ENCODE measurements at places on chromosomes 11 and 22. TPM values are rescaled to one million over a fixed set of nuclear protein-coding genes. Genes with fewer than 3 reads are reported as not detected.

APOL4 gene
- total RNA-seq = not detected

GRCh38 chr11:67073908-67074307, 17.3 kb downstream of the RHOD start:
- no peak for DNase-seq

GRCh38 chr11:19873730-19874129, 161.1 kb downstream of the NAV2 start:
- DNase-seq = no peak

PVALB gene
- not detected for total RNA-seq

GRCh38 chr11:106389101-106389500, 311.6 kb downstream of the AASDHPPT start:
- no peak for DNase-seq

GRCh38 chr22:24978308-24978707, 25.8 kb downstream of the KIAA1671 start:
- no peak for DNase-seq

DNA sequence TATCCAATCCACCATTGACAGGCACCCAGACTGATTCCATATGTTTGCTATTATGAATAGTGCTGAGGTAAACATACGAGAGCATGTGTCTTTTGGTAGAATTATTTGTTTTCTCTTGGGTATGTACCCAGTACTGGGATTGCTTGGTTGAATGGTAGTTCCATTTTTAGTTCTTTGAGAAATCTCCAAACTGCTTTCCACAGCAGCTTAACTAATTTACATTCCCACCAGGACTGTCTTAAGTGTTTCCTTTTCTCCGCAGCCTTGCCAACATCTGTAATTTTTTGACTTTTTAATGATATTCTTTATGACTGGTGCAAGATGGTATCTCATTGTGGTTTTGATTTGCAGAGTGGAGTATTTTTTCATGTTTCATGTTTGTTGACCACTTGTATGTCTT, 8.3 kb downstream of the FDX1 start:
- no peak for DNase-seq

- DNase-seq = no peak
Observed at GRCh38 chr11:77136074-77136473, 8.0 kb downstream of the MYO7A start.

DNA sequence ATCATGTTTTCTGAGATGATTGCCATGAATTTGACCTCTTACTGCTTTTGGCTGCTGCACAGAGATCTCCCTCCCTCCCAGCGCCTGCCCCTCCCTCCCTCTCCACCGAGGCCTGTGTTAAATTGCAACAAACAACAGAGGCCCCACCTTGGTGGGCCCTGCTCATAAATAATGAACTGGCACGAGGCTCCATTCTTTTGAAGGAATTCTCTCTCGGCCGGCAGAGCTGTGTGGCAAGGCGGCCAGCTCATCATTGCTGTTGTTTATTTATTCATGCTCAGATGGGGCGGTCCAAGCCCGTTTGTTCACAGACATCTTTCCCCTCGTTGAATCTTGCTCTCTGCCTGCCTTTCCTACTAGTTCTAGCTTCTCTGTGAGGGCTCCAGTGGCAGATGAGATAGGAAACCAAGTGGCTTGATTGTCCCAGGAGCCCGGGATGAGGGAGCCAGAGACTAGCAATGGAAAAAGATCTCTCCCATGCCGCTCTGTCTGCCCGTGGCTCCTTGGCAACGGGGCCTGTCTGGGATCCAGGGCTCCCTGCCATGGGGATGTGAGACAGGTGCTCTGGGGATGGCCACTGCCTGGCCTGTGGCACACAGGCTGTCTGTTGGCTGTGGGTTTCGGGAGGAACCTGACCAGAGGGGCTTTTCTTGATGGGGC, 192.6 kb downstream of the DSCAML1 start:
- no peak for DNase-seq

HIRA gene
- total RNA-seq = 22.5 TPM

IL17REL gene
- total RNA-seq = not detected

CDC45 gene
- 1.2 TPM for total RNA-seq

DNA sequence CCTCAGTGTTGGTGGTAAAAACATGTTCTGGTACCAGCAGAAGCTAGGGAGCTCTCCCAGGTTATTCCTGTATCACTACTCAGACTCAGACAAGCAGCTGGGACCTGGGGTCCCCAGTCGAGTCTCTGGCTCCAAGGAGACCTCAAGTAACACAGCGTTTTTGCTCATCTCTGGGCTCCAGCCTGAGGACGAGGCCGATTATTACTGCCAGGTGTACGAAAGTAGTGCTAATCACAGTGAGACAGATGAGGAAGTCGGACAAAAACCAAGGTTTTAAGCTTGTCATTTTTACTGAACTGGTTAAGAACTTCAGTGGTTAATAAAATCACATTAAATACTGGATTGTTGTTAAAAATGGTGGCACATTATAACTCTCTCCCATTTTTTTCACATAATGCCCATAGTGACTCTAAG, 42.6 kb upstream of the VPREB1 start:
- DNase-seq = no peak

TMEM109 gene
- total RNA-seq = 60.5 TPM

DNA sequence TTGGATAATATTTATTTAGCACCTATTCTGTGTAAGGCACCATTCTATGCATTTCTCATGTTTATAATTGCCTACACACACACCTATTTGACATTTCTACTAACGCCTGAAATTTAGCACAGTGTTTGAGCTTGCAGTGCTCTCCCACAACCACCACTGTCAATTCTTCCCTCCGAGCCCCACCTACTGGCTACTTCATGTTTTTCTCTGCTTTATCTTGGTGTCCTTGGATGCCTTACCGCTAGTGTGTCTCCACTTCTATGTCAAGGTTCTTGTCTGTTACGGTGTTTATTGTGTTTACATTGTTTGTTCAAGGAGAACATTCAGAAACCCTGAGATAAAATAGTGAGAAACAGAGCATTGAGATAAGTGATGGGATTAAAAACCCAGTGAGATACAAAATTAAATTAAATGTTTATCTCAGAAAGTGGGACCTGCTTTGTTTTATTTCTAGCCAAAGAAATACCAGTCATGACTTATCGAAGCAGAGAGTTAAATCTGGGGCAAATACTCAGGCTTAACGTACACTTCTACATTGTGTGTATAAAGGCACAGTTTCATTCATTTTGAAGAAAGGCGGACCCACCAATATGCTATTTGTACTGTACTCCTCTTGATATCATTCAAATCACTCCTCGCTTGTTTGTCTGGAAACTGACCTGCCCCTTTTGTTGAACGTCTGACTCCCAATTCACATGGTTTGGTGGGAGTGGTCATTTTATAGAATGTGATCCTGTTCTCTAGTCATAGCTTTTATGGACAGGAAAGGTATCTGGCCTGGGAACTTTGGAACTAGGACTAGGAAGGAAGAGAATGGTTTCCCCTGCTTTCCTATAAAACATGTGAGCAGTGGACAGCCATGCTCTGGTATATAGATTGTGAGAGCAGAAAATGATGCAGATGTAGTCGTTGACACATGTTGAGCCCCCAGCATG, 39.2 kb upstream of the SLC36A4 start:
- peak; percentile 8 for DNase-seq

DNA sequence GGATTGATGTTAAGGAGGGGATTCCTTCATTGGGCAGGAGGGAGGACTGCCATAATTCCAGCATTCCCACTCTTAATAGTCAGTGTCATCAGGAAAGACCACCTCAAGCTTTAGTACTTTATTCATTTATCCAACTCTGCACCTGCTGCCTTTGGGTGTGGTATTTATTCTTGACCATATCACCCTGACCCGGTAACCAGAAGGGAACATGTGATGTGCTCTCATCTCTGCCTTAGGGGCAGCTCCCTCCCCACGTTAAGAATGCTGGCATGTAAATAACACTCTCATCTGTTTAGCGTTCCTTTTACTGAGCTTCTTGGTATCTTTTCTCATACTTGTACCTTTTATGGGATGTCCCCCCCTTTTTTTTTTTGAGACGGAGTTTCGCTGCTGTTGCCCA, 7.7 kb downstream of the CAT start:
- no peak for DNase-seq

GRCh38 chr22:20221421-20222340, 46.4 kb downstream of the RTN4R start:
- DNase-seq = no peak

XKR3 gene
- not detected for total RNA-seq

DNA sequence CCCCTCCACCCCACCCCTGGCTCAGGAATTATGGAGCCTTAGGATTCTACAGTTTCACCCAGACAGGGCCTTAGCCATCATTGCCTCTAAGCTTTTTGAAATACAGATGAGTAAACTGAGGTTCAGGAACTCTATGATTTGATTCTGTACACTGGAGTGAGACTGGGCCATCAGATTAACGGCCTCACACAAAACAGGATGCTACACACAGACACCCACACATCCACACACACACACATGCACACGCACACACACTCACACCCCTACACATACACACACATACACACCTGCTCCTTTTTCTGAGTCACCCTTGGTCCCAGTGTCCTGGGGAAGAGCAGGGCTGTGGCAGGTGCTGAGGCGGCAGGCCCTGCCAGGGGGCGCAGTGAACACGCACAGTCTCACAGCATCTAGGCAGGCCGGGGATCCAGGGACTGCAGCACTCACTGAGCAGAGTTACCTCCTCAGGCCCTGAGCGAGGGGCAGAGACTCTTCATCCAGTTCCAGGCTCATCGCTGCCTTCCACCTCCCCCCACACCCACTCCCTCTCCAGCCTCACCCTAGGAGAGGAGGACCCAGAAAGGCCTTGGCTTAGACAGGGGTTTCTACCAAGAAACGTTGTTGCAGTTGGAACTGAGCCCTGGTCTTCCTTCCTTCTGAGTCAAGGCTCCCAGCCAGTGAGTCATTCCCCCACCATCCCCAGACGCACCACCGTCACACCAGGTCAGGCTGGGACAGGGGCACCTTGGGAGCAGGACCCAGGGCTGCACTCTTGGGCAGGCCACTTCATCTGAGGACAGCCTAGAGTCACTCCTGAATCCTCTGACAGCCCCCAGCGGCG, 89.8 kb upstream of the PARVA start:
- DNase-seq = no peak

DNA sequence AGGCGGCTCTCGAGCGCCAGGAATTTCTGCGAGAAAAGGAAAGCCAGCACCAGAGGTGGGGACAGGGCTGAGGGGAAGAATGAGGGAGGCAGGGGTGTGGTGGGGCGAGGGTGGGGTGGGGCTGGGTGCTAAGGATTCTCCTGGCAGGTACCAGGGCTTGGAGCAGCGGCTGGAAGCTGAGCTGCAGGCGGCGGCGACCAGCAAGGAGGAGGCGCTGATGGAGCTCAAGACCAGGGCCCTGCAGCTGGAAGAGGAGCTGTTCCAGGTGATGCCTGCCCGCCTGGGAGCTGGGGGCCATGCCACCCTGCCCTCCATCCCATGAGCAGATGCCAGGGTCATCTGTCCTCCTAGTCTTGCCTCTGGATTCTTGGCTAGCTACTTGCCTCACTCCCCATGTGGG, 9.4 kb downstream of the CCDC88B start:
- DNase-seq = no peak

GRCh38 chr22:45212992-45213751, 27.5 kb downstream of the KIAA0930 start:
- no peak for DNase-seq

- DNase-seq = no peak
Observed at GRCh38 chr11:123018702-123019101, 37.1 kb upstream of the BSX start.

GRCh38 chr11:60345489-60345888, 18.4 kb downstream of the MS4A6E start:
- DNase-seq = no peak

DNA sequence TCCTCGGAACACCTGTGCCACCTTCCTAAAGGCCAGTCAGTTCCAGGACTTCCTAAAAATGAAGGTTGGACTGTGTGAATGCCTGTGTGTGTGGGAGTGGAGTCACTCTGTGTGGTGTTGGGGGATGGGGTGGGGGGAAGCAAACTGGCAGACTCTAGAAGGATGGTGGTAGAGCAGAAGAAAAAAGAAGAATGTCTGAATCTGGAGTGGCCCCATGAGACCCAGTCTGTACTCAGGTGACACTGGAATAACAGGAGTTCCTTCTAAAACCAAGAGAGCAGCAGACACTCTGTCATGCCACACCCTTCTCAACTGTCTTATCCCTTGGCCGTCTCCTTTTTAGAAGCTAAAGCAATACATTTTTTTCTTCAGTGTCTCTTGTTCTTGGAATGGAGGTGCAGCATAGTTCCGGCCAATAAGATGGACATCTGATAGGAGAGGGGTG, 82.9 kb downstream of the MAML2 start:
- DNase-seq = no peak

GRCh38 chr11:134145715-134146114, 76.8 kb downstream of the JAM3 start:
- DNase-seq = no peak

DNA sequence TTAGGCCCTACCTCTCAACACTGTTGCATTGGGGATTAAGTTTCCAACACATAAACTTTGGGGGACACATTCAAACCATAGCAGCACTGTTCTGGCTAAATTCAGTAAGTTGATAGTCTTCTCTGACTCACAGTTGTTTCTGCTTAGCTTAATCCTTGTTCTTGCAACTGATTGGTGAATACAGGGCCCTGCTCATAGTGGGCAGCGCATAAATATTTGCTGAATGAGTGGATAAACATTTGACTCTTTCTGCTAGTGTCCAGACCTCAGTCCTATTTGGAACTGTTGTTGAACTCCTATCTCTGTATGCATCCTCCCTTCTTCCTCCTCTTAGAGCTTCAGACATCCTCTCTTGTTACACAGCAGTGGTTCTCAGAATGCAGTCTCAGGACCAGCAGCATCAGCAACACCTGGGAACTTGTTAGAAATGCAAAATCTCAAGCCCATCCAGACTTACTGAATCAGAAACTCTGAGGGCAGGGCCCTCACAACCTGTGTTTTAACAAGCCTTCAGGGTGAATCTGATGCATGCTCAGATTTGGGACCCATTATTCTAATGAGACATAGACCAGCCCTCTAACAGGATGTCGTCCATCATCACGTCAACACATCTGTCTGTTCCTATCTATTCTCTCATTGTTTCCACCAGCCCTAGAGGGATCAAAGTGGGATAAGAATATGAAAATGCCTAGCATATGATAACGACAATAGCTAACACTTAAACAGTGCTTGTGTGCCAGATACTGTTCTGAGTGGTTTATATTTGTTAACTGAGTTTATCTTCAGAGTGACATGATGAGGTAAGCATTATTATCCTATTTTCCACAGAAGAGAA, 22.3 kb downstream of the SPON1 start:
- no peak for DNase-seq

DNA sequence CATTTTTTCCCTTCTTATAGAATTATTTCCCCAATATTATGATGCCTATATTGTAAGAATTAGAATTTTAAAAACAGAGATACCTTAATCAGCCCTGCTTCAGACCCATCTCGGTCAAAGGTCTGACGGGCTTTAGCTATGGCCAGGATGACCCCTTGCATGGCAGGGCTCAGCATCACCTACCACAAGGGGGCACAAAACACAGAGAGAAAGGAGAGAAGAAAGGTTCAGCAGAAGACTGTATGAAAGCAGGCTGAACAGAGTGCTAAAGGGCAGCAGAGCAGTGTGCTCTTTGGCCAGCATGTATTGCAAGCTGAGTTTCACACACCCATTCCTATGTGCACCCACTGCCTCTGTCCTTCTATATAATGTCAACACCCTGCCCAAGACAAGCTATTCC, 26.8 kb downstream of the CLDN25 start:
- no peak for DNase-seq
